Activated CD4-positive, alpha-beta T cell treated with anti-CD3 and anti-CD28 coated beads for 24 hours (primary cell): ENCODE measurements at places on chromosomes 11 and 22.

DNA sequence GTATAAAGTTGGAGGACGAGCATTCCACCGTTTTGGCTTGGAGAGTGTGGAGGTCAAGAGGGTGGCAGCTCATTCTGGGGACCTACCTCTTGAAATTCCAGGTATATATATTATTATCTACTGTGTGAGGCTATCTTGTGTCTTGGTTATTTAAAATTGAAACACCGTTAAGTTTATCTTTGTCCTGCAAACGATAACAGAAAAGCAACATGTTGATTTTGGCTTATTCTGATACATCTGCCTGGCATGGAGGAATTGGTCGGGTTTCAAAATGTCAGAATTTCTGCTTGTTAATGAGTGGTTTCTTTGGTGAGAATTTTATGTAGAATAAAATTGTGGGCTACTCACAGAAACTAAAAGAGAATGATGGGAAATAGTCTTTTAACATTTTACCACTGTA lies 54.4 kb downstream of the SVIP start:
- no peak for DNase-seq

- DNase-seq, result no peak
These were observed 19.7 kb downstream of the FLI1 start for GRCh38 chr11:128713595-128713994.

DNA sequence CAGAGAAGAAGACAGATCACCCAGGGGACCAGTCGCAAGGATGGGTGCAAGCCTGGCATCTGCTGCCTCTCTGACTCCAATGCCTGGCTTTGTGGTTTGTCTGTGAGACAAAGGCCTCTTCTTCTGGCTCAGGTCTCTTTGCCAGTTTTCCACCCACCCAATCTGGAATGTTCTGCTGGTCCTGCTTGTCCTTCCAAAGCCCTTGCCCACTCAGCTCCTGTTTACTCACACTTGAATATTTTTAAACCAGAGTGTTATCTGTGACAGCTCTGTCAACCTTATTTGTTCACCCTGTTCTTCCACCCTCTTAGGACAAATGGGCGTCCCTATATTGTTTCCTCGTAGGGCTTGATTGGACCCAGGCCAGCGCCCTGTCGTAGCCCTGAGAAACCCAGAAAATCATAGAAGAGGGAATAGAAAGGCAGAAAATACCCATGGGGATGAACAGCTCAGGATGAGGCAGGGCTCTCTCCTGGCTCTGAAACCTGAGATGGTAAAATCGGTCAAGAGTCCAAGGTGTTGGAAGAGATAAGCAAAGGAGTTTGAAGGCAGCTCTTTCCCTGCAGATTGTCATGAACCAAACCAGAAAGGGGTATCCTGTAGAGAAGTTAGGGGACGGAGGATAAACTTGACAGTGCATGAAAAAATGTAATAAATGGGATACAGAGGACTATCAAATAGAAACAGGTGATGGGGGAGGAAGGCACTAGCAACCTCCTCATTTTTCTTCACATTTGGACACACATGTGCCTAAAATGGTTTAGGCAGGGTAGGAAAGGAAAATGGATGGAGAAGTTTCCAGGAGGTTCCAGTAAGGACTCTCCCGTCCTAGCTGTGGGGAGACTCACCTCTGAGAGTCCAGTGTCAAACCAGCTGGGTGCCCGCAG lies 651 bp downstream of the CRYAB start:
- no peak for DNase-seq

GRCh38 chr11:61756452-61757212 lies 4.2 kb downstream of the MYRF start:
- no peak for DNase-seq

DNA sequence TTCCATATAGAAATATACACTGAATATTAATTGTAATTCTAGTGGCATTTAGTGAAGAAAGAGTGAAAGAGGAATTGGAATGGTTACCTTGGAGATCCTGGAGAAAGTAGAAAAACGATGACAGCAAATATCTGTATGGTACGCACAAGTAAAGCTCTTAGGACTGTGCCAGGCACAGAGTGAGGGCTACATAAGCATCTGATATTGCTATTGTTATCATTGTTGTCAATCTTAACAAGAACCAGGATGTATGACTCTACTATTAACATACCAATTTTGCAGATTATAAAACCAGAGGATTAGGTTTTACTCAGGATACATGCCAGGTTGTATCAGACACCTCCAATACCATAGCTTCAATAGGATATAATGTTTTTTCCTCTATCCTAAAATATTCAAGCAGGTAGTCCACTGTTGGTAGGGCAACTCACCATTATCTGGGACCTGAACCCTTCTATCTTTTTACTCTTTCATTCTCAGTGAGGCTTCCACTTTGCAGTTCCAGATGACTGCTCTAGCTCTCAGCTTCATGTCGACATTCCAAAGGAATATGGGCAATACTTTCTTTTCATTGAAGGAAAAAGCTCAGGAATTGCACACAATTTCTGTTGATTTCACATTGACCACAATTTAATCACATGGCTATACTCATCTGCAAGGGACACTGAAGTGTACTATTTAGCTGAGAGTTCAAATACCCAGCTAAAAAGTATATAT lies 73.2 kb downstream of the RAB38 start:
- no peak for DNase-seq

DNA sequence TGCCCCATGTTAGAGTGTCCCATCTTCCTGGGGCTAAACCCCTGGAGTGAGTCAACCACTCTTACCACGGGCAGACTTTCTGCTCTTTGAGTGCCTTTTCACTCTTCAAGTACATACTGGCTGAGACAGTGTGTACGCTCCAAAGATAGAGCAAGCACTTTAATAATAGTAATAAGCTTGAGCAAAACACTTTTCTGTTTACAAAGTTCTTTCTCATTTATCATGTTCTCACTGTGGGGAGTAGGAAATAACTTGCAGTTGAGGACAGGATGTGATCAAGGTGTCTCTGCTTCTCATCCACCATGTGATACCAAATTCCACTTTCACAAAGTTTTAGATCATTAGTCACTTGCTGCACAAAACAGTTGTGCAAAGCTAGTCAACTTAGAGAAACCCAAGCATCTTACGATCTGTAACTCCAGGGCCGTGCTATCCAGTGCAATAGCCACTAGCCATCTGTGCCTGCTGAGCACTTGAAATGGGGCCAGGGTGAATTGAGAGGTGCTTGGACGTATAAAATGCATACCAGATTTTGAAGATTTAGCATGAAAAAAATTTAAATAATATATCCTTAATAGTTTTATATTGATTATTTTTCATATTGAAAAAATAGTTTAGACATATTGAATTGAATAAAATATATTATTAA lies 135.3 kb downstream of the KIF18A start:
- no peak for DNase-seq

DNA sequence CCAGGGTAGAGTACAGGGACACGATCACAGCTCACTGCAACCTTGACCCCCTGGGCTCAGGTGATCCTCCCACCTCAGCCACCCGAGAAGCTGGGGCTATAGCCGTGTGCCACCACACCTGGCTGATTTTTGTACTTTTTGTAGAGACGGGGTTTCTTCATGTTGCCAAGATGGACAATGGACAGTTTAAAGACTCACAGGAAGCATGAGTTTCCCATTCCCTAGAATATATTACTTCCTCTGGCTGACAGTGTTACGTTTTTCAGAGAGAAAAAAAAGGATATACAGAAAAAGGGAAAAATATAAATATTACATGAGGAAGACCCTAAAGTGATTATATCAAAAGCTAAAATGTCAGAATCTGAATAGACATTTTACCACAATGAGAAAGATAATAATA lies 72.3 kb downstream of the RSF1 start:
- DNase-seq, result no peak

- no peak for DNase-seq
These were observed 22.1 kb upstream of the DRD2 start for GRCh38 chr11:113497066-113497910.

GRCh38 chr22:31241936-31242335 lies 29.8 kb downstream of the LIMK2 start:
- no peak for DNase-seq

DNA sequence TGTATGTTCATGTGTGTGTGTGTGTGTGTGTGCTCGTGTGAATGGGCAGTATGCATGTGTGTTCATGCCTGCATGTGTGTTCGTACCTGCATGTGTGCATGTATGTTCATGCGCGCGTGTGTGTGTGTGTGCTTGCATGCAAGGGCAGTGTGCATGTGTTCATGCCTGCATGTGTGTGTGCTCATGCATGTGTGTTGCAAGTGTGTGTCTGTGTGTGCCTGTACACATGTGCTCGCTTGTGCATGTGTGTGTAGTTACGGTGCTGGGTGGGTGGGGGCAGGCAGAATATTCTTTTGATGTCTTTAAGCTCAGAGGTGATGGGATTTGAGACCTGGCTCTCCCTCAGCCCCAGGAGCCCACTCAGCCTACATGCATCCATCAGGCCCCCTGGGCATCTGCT lies 822.1 kb downstream of the BRD1 start:
- no peak for DNase-seq

GRCh38 chr11:107357877-107358276 lies 99.7 kb downstream of the CWF19L2 start:
- DNase-seq, result no peak

DNA sequence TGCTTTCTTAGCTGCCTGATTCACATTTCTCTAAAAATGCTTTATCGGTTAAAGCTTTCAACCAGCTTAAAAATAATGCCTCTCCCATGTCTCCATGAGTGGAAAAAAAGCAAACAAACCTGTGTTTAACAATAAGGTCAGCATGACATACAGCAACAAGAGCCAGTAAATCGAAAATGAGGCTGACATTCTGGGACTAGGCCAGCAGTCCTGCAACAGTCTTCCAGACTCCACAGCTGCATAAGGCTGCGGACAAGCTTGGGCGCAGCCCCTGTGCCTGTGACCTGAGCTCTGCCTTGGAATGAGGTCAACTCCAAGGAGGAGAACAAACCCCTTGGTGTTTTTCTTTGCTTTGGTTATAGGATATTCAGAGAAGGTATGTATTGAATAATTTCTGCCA lies 95.5 kb downstream of the PGR start:
- DNase-seq, result no peak

DNA sequence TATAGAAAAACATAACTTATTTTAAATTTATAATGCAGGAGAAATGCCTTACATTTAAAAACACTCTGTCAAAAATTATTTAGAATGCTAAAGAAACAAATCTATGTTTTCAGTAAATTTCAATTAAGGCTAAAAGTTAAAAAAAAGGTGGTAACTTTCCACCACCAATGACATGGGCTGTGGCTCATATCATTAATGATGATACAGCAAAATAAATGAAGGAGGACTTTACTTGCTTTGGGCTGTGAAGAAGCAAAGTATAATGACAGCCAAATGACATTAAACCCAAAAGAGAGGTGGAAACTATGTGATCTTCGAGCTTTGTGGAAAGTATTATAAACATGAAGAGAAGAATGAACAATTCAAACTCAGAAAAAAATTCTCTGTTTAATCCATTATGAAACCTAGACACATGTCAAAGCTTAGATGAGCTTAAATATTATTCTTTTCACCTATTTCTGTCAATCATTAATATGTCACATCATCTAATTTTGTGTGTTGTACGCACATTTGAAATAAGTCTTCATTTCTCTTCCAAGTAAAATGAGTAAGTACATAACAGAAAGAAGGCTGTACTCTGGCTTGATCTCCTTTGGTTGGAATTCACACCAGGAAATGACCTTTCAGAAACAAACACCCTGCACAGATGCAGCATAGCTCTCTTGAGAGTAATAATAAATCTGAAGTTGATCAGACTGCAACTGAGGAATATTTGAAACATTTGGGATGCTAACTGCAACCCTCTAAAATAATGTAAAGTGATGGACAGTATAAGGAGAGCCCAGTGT lies 265.8 kb downstream of the TTC28 start:
- no peak for DNase-seq

DNA sequence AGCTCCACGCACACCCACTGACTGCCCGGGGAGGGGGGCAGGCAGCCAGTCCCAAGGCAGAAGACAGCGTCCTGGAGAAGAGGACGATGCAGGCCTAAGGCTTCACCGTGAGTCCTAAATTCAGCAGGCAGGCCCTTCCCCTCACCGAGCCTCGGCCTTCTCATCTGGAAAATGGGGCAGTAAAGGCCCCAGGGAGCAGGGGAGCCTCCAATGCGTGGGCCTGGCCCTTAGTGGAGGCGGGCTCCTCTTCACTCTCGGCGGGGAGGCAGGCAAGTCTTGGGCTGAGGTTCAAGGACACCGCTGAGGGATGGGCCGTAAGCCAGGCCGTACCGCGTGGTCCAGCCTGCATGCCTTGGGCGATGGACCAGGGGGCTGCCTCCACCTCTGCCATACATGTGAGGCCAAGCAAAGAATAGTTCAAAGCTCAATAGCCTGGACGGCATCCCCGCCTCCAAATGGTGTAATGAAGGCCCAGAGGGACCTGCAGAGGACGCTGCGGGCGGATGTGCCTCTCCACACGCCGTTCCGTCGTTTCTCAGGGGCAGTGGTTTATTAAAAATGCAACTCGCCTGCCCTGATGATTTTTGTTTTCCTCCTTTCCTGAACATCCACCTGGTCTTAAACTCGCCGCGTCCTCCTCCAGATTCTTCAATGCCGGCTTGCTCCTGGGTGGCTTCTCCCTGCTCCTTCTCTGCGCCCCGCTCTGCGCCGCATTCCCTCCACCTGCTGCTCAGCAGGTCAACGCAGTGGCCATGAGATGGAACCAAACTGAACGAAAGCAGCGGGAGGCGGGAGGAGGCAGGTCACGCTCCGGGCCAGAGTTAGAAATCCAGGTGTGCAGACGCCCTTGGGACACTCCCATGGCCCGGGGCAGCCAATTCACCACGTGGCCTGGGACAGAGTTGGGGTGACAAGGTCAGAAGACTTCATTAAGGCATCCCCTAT lies 627.8 kb downstream of the TBC1D22A start:
- DNase-seq, result no peak

- DNase-seq, result no peak
These were observed 4.5 kb downstream of the RPS6KB2 start for GRCh38 chr11:67432655-67433349.

DNA sequence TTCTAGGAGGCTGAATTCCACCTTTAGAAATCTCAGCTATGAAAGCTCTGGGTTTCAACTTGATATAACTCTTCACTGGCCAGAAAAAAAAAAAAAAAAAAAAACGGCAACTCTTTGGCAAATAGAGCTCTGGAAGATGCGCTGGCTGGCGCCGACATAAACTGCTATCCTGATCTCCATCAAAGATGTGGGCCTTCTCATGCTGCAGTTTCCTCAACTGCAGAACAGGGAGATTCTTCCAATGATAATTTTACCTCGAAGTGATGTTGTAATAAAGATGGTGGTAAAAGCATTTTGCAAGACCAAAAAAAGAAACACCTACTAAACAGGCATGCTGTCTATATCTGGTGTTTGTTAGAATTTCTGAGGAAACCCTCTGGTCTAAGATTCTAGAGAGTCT lies 20.3 kb downstream of the FLI1 start:
- no peak for DNase-seq
